ENCODE measurements at places on chromosomes 11 and 22. TPM values are rescaled to one million over a fixed set of nuclear protein-coding genes. Genes with fewer than 3 reads are reported as not detected.

POLR2F gene
- 47.5 TPM for total RNA-seq

NXPE4 gene
- total RNA-seq: not detected

ADAMTS15 gene
- not detected for total RNA-seq

MMP12 gene
- total RNA-seq: not detected

SCGB1A1 gene
- total RNA-seq: not detected

SLC25A18 gene
- total RNA-seq: not detected

MMP13 gene
- not detected for total RNA-seq
